ENCODE measurements at places on chromosomes 3 and 15. TPM values are rescaled to one million over a fixed set of nuclear protein-coding genes. Genes with fewer than 3 reads are reported as not detected.

The CASR gene
- total RNA-seq, result not detected

The NR1I2 gene
- total RNA-seq, result 0.46 TPM

The CD96 gene
- total RNA-seq, result 2.7 TPM

The ATP2B2 gene
- total RNA-seq, result not detected

The WDR72 gene
- total RNA-seq, result 0.30 TPM

The GOLGA8T gene
- total RNA-seq, result 0.26 TPM

The LTK gene
- 23.0 TPM for total RNA-seq

The VILL gene
- total RNA-seq, result 41.9 TPM

The MORC1 gene
- total RNA-seq, result not detected

The PLXND1 gene
- total RNA-seq, result 207 TPM

DNA sequence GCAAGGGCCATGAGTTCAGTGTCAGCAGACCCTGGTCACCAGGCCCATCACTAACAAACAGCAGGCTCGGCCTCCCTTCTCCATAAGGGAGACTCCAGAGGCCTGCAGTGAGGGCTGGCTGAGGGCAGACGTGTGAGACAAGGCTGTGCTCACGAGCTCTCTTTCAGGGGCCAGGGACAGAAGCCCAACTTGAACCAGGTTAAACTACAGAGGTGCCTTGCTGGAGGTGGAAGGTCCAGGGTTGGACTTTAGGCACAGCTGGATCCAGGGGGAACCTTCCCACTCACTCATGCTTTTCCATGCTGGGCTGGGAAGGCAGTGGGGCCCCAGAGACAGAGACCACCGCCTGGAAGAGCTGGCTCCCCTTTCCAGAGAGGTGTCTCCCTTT, 19.0 kb downstream of the CFAP100 start:
- no peak overlapping the region for H3K27ac ChIP-seq
- H3K4me1 ChIP-seq, result no peaks in the 10 kb centered on the region
- H3K27me3 ChIP-seq, result no peaks in the 10 kb centered on the region
- DNase-seq, result no peak
- H3K4me3 ChIP-seq, result no peak overlapping the region

DNA sequence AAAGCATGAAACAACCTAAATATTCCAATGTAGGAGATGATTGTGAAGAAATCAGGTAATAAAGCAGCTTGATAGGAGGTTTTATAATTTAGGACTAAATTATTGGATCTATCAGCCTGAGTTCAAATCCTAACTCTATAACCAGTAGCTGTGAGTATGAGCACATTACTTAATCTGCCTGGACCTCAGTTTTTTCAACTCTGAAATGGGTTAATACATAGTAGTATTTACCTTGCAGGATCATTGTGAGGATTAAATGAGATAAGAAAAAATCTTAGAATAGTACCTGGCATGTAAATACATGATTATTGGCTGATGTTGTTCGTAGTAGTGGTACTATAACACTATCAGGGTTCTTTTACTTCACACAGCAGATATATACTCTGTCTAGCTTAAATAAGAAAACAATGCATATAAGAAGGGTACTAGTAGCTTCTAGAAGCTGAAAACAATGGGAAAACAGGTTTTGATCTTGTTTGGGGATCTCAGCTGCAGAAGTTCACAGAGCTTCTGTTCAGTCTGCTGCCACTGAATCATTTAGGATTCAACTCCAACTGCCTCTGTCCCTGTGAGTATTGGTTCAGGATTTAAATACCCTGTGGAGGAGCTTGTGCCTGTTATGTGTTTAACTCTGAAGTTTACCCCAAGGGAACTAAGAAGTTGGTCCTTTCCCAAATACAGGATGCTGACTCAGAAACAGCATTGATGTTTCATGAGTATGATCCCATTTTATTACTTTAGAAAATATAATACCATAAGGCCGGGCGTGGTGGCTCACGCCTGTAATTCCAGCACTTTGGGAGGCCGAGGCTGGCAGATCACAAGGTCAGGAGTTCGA, 34.2 kb downstream of the KAT2B start:
- H3K4me3 ChIP-seq, result no peak overlapping the region
- H3K36me3 ChIP-seq, result peaks cover 16% of the 10 kb centered on the region
- no peaks in the 10 kb centered on the region for H3K27me3 ChIP-seq

DNA sequence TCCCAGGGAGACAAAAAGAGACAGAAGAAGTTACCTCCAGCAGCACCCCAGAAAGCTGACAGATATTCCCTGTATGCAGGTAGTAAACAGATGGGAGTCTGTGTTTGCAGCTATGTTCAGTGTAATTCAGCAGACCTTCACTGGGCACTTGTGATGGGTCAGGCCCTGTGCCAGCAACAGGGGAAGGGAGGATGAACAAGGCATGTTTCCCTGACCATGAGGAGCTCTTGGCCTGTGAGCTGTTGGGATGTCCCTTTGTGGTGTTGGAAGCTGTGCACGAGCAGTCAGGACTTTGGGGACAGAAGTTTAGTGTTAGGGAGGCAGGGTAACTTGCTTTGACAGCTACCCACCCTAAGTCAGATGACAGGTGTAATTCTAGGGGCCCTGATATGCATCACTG, 106.0 kb upstream of the TRIM42 start:
- no peaks in the 10 kb centered on the region for H3K36me3 ChIP-seq
- DNase-seq, result no peak
- no peak overlapping the region for H3K27ac ChIP-seq
- no peaks in the 10 kb centered on the region for H3K27me3 ChIP-seq

GRCh38 chr3:195511136-195511535, 32.0 kb downstream of the PPP1R2 start:
- H3K27ac ChIP-seq, result no peak overlapping the region
- H3K4me1 ChIP-seq, result no peaks in the 10 kb centered on the region
- H3K4me3 ChIP-seq, result no peak overlapping the region
- peaks cover 12% of the 10 kb centered on the region for H3K36me3 ChIP-seq
- DNase-seq, result no peak

GRCh38 chr3:142029791-142030190, 119.6 kb downstream of the TFDP2 start:
- H3K4me1 ChIP-seq, result peaks cover 15% of the 10 kb centered on the region
- H3K27ac ChIP-seq, result peak overlapping the region; percentile 36
- H3K36me3 ChIP-seq, result no peaks in the 10 kb centered on the region
- no peaks in the 10 kb centered on the region for H3K27me3 ChIP-seq

GRCh38 chr15:92322566-92323355, 70.9 kb upstream of the ST8SIA2 start:
- H3K4me1 ChIP-seq, result no peaks in the 10 kb centered on the region
- no peak for DNase-seq
- H3K27me3 ChIP-seq, result no peaks in the 10 kb centered on the region
- H3K4me3 ChIP-seq, result no peak overlapping the region
- H3K36me3 ChIP-seq, result no peaks in the 10 kb centered on the region

DNA sequence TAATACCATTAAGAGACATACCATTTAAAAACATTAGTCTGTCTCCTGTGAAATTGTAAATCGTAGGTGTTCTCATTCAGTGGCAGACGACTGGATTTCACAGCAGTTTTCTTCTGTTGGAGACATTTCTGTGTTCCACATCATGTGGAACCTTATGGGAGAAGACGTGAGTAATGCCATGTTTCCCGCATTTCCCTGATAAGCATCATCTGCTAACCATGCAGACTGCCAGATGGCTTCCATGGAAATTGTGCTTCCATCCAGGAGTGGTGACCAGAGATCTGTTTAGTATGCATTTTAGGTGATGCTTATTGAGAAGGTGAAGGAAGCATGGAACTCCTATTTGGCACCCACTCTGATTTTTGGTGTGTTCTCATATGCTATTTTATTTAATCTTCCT, 28.4 kb upstream of the ST3GAL6 start:
- no peak overlapping the region for H3K27ac ChIP-seq
- H3K4me1 ChIP-seq, result peaks cover 8% of the 10 kb centered on the region
- no peaks in the 10 kb centered on the region for H3K36me3 ChIP-seq
- no peak overlapping the region for H3K4me3 ChIP-seq

- DNase-seq, result no peak
- no peaks in the 10 kb centered on the region for H3K4me1 ChIP-seq
- H3K36me3 ChIP-seq, result no peaks in the 10 kb centered on the region
- no peak overlapping the region for H3K4me3 ChIP-seq
Observed at GRCh38 chr3:13261104-13261830, 158.9 kb downstream of the NUP210 start.

DNA sequence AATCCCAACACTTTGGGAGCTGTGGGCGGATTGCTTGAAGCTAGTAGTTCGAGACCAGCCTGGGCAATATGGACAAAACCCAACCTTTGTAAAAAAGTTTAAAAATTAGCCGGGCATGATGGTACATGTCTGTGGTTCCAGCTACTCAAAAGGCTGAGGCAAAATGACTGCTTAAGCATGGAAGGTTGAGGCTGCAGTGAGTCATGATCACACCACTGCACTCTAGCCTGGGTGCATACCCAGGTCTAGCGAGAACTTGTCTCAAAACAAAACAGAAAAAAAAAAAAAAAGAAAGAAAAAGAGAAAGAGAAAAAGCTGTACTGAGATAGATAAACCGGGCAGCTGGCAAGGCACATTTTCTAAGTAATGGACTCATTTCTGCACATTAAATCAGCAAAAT, 10.6 kb downstream of the ARPP19 start:
- H3K4me1 ChIP-seq, result peaks cover 12% of the 10 kb centered on the region
- no peaks in the 10 kb centered on the region for H3K36me3 ChIP-seq
- no peak for DNase-seq
- H3K4me3 ChIP-seq, result no peak overlapping the region
- H3K27me3 ChIP-seq, result no peaks in the 10 kb centered on the region

DNA sequence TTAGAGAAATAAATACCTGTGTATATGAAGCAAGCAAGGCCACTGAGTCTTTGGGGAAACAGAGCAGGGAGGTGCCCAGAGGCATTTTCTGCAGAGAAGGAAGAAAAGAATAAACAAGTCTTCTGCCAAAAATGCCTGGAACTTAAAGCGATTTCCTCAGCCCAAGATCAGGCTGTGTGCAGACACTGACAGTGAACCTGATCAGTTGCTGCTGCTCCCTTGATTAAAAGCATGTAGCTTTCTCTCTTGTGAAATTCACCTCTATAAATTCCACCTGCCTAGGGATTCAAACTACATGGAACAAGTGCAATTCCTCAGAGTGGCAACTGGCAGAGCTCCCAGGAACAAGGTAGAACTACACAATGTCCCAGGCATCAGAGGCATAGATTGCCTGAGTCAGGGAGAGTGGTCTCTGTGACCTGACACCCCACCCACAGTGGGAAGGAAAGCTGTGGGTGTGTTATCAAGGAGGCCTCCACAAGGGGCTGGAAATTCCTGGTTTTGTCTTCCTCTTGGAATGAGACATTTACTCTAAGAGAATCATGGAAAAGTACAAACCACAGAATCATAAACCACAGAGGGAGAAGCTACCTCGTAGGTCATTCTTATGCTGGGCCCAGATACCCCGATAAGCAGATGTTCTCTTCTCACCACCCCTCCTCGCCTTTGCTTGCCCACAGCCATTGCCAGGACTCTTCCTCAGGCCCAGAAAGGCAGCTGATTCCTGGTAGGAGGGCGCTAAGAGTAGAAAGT, 1.8 kb upstream of the ZBTB38 start:
- no peak for DNase-seq
- H3K4me1 ChIP-seq, result peaks cover 37% of the 10 kb centered on the region
- no peaks in the 10 kb centered on the region for H3K36me3 ChIP-seq
- no peak overlapping the region for H3K4me3 ChIP-seq
- H3K27me3 ChIP-seq, result no peaks in the 10 kb centered on the region

- no peak overlapping the region for H3K4me3 ChIP-seq
- H3K27ac ChIP-seq, result no peak overlapping the region
- peak; percentile 35 for DNase-seq
- H3K27me3 ChIP-seq, result no peaks in the 10 kb centered on the region
Observed at GRCh38 chr15:30953731-30954378, 37.6 kb downstream of the MTMR10 start.

DNA sequence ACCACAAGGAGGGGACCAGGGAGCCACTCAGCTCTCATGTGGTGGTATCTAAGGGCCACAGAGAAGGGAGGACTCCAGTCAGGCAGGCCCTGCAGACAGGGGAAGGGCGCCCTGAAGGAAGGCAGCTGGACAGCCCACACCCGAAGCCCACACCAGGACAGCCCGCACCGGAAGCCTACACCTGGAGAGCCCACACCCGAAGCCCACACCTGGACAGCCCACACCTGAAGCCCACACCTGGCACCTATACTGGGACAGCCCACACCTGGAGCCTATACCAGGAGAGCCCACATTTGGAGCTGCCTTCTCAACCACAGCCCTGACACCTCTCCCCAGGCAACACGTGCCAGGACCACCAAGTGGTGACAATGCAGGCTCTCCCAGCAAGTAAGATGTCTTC, 11.7 kb downstream of the TPRA1 start:
- no peaks in the 10 kb centered on the region for H3K27me3 ChIP-seq
- no peak for DNase-seq
- no peak overlapping the region for H3K4me3 ChIP-seq
- H3K4me1 ChIP-seq, result peaks cover 21% of the 10 kb centered on the region
- no peak overlapping the region for H3K27ac ChIP-seq
- H3K36me3 ChIP-seq, result peaks cover 55% of the 10 kb centered on the region

DNA sequence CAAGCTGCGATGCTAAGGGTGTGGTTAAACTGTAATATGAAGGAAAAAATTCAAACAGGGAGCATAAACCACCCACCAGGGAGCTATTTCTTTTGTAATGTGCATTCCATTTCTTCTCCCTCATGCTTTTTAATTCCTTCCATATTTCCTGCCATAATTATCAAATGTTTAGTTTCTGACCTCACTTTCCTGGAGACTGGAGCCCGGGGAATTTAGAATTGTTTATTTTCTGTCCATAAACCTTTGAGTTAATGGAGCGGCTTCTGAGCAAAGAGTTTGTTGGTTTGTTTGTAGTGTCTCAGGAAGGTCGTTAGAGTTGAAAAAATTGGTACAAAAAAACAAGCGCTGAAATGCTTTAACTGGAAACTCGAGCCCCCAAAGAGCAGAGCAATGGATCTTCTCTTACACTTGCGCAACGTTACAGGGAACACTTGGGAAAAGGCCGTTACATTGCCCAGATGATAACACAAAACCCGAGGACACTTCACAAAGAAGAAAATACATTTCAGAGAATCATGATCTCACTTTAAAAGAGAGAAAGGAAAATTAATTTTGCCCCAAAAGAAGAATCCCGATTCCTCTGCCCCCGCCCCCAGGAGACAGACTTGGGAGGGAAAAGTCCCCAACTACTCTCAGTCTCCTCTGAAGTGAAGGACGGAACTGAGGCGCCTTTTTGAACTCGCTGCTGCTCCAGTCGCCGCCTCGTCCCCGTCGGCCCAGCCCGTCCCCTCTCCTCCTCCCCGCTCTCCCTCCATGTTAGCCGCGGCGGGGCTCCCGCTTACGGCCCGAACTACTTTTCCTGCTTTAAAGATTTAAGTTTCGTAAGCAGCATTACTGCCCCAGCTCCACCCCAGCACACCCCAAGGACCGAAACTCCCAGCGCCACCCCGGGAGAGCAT, 842 bp downstream of the FSTL1 start:
- H3K4me1 ChIP-seq, result peaks cover 7% of the 10 kb centered on the region
- DNase-seq, result no peak
- H3K36me3 ChIP-seq, result no peaks in the 10 kb centered on the region
- no peaks in the 10 kb centered on the region for H3K27me3 ChIP-seq
- H3K4me3 ChIP-seq, result peak overlapping the region; percentile 63
